ENCODE measurements at places on chromosomes 6 and 20.

DNA sequence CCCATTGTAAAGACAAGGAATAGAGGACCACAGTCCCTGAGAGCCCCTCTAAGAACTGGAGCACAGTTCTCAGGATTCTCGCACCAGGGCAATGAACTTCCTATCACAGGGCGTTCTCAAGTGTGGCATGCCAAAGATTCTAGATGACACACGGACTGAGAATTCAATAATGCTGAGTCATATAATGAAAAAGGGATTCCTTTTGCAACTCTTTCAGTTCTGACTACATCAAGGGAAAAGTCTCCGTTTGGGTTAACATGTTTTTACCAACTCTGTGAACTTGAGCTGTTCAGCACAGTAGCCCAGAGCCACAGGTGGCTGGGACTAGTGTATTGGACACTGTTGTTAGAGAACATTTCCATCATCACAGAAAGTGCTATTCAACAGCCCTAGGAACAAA is 3.4 kb downstream of the MED20 start:
- DNase-seq, result peak; percentile 94

GRCh38 chr6:129981598-129981997 is 36.8 kb upstream of the L3MBTL3 start:
- no peak for DNase-seq

DNA sequence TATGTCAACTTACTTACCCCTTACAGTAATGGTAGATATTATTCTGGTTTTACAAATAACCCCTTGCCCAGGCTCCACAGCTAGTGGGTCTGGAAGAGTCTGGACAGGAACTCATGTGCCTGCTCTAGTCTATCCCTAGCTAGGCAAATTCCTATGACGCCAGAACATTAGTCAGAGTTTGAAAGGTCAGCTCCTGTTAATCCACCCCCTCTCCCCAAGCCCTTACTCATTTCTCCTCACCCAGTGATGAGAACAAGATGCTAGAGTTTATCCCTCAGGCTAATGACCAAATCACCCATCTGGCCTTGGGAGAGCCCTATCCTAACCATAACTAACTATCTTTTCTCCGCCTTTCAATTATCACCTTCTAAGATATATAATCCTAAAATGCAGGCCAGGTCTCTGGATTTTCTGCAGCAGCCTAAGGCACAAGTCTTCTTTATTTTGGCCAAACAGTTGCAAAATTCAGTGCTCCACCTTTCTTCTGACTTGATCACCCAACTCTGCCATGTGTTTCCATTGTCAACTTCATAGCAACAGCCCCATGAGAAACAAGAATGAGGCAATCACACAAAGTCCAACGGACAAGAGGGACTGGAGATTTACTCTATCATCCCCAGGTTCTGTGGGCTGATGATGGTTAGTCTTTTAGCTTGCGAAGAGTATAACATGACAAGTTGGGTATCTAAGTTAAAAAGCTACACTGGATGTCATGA is 113.3 kb downstream of the TASP1 start:
- peak; percentile 88 for DNase-seq

DNA sequence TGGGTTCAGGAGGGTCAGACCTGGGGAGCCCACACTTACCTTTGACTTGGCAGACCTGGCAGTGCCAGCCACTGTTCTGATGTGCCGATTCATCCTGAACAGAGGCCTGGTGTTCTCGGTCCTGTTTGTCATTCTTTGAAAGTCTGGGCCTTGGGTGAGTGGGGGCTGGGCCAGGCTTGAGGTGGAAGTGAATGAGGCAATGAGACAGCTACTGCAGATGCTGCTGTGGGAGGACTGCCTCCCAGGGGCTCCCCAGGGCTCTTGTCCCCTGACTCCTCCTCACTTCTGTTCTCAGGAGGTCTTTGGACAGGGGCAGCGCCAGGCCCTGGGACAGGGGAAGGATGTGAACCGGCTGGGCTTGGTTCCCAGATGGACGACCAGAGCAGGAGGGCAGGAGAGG is 5.6 kb upstream of the TREML4 start:
- DNase-seq, result no peak

DNA sequence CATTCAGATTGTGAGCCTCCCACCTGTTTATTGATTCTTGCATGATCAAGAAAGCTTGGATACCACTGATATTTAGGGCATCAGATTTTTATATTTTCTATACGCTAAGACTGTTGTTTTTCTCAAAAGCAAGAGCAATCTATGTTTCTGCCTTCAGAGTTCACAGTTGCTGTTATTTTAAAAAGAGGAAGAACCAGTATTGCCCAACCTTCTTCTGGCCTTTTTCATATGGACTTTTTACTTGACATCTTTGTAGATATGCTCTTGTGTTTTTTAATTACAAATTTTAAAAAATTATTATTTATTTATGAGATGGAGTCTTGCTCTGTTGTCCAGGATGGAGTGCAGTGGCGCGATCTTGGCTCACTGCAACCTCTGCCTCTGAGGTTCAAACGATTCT is 28.9 kb downstream of the SLC17A5 start:
- DNase-seq, result no peak

DNA sequence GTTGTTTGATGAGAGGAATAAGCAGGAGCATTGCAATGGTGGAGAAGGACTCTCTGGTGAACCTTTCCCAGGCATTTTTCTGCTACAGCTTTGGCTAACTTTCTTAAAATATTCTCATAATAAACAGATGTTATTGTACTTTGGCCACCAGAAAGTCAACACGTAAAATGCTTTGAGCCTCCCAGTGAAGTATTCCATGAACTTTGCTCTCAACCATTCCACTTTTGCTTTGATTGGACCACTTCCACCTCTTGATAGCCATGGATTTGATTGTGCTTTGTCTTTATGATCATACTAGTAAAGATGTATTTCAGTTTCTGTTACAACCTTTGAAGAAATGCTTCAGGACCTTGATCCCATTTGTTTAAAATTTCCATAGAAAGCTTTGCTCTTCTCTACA is 241.1 kb downstream of the TENT5A start:
- DNase-seq, result no peak

DNA sequence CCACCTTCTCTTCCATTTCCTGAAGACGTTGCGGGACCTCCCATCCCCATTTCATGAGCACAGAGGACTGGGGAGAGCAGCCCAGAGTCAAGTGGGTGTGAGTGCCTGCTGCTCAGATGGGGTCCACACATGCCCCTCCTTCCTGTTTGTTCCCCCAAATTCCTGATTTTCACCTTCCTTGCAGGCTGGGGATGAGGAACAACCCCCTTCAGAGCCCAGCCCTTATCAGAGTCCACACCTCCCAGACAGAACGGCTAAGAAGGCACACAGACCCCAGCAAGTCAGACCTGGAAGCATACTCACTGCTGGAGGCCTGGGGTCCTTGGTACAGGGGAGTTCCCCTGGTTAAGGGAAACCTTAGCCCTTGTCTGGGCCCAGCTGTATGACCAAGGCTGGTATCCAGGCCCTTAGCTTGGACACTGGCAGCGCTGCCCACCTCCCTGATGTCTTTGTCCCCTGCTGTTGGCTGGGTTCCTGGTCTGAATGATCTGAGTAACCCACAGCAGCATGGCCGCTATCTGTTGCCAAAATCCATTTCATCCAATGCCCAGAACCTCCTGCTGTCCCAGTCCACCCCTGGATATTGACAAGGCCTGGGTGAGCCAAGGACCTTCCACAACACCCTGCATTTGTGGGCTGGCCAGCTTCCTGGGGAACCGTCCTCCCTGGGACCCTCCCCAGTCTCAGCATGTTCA is 230.9 kb downstream of the SYNDIG1 start:
- DNase-seq, result no peak

DNA sequence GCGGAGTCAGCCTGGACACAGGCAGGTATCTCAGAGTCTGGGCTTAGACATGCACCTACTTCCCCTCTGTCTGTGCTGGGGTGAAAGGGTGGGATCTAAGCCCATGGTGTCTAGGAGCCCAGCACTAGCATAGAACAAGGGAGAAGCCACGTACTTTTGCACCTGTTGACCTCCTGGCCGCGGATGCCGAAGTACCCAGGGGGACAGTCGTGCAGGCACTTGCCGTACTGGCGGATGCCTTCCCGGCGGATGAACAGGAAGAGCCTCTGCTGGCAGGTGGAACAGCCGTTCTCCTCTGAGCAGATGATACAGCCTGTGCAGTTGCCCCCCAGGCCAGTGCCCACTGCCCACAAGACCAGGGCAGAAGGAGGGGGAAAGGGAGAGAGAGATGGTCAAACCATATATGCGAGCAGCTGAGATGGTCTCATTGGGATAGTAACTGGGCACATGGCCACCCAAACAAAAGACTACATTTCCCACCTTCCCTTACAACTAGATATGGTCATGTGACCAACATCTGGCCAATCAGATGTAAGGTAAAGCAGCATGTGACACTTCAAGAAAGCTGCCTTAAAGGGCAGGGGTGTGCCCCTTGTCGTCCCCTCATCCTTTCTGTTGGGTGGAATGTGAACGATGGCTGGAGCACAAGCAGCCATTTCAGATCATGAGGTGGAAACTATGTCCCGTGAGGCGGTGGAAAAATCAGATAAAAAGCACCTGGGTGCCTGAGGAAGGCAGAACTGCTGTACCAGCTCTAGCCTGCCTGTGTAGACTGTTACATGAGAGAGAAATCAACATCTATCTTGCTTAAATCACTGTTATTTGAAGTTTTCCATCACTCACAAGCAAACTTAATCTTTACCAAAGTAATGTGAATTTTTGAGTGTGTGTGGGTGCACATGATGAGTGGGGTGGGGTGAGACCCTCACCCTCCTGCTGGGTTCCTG is 34.0 kb downstream of the RSPO4 start:
- DNase-seq, result peak; percentile 25

GRCh38 chr6:100322886-100323285 is 141.8 kb downstream of the SIM1 start:
- no peak for DNase-seq

DNA sequence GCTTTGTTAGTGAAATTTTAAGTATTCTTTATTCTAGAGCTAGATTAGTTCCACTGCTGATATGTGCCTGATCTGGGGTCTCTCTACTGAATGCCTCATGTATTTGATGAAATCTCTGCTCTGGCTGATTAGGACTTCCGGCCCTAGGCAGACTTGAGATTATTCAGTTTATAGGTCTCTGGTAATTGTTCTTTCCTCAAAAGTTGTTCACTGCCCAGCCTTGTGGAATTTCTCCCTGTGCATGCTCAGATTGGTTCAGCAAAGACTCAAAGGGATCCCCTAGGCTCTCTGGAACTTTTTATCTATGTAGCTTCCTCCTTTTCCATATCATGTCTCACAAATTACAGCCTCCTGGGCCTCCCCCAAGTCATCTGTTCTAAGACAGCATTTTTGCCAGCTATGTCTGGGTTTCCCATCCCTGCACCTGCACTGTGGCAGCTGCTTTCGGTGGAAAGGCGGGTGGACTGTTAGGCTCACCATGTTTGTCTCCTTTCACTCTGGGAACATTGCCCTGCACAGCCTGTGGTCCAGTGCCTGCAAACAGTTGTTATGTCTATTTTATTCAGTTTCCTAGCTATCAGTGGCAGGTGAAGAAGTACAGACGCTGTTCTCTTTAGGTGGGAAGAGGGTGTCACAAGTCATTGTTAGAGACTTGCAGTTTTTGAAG is 73.7 kb downstream of the RPP40 start:
- DNase-seq, result no peak

DNA sequence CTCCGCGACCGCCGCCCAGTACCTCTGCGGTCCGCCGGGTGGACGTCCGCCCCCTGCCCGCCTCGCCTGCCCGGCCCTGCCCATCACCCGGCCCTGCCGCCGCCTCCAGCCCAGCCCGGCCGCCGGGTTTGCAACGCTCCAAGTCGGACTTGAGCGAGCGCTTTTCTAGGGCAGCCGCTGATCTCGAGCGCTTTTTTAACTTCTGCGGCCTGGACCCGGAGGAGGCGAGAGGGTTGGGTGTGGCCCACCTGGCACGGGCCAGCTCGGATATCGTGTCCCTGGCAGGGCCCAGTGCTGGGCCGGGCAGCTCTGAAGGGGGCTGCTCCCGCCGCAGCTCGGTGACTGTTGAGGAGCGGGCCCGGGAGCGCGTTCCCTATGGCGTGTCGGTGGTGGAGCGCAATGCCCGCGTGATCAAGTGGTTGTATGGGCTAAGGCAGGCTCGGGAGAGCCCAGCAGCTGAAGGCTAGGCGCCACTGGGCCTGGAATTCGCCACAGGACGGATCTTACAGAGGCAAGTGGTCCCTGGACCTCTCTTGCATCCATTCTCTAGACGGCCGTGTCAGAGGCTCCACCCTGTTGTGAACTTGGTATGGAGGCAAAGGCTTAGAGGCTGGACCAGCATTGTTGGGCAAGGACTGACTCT is 11.8 kb downstream of the FAM110A start:
- DNase-seq, result no peak

DNA sequence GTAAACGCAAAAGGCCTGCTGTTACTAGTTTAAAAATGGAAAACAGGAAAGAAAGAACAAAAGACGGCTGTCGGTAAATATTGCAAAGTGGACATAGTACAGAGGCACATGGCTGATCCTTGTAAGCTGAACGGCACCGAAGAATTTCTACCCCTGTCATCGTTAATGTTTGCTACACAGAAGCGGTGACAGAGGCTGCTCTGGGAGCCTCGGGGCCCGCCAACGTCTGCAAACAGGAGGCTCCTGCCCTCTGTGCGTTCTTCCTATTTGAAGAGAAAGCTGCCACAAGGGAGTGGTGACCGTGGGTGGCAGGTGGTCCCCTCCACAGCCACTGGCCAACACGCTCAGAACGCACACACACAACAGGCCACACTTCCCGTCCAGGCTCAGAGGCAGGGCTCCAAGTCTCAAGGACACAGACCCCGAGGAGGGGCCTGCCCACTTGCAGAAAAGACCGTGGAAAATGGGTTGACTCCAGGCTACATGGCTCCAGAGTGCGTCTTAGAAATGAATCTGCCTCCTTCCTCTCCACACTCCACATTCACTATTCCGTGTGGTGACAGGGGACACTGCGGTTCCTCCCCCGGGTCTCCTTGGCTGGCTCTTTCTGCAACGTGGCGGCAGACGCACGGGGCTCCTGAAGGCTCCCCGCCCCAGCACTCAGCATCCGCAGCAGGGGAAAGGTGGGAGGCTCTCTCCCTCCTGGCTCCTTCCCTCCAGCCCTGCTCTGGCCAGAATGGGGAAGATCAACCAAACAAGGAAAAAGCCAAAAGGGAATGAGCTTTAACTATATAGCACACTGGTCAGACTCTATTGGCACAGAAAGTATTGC is 64.5 kb downstream of the GMPR start:
- DNase-seq, result no peak

GRCh38 chr20:58002901-58003300 is 225.6 kb downstream of the ANKRD60 start:
- no peak for DNase-seq

- DNase-seq, result no peak
Observed at GRCh38 chr6:113050979-113051378, 703.8 kb downstream of the RFPL4B start.

DNA sequence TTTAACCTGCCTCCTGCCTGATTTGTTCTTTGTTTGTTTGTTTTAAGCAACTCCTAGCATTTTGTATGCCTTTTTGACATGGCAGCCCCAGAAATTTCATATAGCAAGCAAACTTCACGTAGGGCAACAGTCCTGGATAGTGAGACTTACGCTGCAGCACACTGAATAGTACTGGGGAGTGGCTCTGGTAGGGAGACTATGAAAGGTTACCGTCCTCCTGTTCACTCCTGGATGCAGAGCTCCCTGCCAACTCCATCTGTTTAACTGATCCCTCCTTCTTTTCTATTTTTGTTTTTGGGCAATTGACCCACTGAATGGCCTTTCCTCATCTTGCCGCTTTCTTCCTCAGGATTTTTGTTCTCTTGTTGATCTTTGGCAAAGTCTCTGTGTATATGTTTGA is 44.5 kb upstream of the BMP6 start:
- DNase-seq, result no peak

GRCh38 chr6:24666097-24666640 is 530 bp downstream of the TDP2 start:
- DNase-seq, result peak; percentile 25
